ENCODE measurements at places on chromosomes 7 and 10.

DNA sequence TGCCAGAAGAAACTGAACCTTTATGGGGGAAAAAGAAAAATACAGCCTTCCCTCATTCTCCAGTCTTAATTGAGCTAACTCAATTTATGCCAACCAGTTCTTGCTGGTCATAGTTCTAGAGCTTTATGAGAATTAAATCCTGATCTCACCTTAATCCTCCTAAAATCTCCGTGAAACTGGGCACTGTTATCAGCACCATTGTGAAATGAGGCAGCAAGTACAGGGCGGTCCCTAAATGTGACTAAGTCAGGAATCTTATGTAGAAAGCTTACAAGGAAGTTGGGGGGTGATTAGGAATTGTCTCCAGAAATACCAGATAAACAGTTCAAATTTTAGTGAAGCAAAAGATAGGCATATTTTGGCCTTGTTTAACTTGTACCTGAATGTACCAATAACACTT is 10.7 kb upstream of the INSYN2A start:
- no peak for DNase-seq

DNA sequence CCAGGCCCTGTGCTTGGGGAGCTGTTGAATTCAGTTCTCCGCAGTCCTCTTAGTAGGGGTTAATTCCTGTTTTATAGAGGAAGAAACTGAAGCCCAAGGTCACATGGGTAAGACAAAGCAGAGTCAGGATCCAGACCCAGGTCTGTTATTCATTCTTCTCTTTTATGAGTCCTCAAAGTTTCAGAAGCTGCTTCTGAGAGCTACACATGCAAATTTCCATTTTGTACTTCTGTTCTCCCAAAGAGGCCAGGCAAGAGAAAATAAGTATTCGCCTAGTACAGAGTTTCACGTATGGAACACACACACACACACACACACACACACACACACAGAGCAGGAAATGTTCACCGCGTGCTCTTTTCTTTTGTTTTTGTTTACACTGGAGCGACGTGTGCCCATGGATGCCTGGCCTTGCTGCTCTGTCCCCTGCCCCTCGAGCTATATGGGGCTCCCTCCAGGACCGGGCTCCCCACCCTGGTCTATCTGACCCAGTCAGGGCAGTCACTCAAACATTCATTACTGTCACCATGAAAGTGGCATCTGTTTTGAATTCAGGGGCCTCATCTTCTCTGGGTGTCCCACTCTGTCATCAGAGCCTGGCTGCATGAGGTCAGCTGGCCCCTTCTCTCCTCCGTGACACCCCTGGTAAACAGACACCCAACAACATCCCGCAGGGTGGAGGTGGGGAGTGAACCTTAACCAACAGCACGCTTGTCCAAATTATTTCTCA is 84.4 kb downstream of the TNS3 start:
- peak; percentile 33 for DNase-seq

DNA sequence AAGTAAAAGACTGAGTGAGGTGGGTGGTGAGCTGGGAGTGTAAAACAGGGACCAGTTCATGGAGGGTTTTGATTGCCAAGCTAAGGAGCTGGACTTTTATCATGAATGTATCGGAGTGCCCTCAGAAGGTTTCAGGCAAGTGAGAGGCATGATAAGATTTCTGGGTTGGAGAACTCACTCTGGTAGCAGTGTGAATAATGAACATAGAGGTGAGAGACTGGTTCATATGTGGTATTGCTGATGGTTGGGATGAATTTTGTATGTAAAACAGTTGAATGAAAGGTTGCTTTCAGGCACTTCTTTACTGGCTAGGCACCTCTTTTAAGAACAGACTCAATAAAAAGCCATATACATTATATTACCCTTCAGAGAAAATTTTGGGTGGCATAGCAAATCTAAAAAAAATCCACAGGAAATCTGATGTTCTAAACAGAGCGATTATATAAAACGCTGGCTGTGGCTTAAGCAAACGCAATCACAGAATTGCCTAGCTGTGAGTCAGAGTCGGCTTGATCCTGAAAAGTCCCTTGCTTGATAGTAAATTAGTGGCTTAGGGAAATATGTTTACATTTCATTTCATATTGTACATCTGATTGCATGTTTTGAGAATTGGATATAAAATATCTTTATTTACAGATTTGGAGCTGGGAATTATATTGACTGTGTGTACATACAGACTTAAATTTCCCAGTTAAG is 92.9 kb upstream of the HDAC9 start:
- peak; percentile 80 for DNase-seq

- no peak for DNase-seq
These were observed 96.8 kb downstream of the PTEN start for GRCh38 chr10:87960230-87960629.

- DNase-seq: no peak
These were observed 107.7 kb downstream of the TACC2 start for GRCh38 chr10:122096705-122097104.

DNA sequence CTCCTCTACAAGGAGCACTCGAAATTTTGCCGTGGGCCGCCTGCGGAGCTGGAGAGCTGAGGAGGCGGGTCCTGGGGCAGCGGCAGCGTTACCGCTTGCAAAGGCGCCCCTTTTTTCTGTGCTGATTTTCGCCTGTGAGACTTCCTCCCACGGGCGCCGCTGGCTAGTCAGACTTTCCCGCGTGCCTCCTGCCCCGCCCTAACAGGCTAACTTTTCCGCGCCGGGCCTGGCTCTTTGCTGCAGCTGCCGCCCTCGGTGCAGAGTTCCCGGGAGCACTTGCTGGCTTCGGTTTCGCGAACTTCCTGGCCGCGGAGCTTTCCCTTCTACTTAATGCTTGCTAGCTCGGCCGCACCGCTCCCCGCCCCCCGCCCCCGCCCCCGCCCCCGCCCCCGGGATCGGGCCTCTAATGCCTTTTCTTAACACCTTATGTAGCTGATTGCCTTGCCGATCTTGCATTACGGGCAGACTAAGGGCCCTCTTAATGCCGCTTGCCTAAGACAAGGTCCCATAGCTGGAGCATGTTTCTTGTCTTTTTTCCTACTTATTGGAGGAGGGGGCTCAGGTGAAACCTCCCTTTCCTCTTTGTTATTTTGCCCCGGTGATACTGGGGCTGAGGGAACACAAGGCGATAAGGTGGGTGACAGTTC is 37.9 kb upstream of the RASGEF1A start:
- DNase-seq: peak; percentile 15

Data from fibroblast of skin of right quadriceps (primary cell).